ENCODE measurements at places on chromosomes 12 and 14. TPM values are rescaled to one million over a fixed set of nuclear protein-coding genes. Genes with fewer than 3 reads are reported as not detected.

DNA sequence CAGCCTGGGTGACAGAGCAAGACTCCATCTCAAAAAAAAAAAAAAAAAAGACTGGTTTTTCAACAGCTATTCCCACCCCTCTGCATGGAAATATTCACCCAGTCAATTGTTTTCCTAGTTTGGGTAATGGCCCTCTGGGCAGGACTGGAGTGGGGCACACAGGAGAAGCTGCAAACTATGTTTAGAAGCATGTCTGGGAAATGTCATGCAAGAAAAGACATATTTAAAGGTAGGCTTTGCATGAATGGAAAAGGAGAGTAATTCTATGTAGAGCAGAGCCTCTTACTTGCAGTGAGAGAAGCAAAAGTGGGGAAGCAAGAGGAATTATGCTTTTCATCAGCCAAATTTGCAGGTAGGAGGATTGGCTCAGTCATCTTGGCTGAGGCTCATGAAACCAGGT lies 276.5 kb upstream of the PLEKHG7 start:
- DNase-seq, result no peak

Gene GPR84
- total RNA-seq, result not detected

GRCh38 chr12:29176941-29177340 lies 27.9 kb downstream of the FAR2 start:
- DNase-seq, result no peak

DNA sequence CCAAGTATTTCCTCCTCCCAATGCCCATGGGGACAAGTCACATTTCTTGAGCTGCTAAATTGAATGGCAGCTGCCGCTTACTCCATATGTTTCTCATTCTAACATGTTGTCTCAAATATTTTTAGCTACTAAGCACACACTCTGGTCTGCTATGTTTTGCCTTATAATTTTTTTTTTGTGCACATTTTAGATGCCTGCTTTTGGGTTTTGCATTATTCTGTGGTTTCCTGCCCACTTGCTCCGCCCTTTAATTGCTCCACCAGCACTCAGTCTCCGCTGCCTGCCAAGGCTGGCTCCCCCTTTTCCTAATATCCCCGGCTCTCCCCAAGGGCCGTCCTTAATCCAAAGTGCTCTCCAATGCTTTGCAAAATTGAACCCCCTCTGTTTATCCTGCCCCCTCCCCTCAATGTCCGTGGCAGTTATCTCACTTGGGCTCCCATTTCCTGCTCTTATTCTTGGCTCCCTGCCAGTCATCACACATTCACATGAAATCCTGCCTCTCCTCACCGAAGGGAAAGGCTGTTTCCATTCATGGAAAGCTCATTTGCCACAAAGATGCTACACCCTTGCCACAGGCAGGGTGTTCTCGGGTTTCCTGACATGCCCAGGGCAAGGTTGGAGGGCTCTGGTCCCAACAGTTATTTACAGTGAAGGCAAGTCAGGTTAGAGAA lies 79.4 kb downstream of the C12orf75 start:
- DNase-seq, result peak; percentile 93

DNA sequence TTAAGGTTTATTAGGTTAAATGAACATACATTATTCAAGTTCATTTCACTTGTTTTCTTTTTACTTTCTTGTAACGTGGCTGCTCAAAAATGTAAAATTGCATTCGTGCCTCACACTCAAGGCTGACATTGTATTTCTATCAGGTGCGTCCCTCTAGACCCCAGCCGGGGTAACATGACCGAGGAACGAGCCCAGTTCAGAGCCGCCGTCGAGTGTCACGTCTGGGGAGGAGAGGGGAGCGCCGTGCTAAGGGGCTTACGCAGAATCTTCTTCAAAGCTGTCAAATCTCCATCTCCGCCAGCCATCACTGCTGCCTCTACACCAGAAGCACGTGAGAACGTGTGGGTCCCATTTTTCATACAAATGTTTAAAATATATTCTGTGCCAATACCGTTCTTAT lies 170.6 kb downstream of the RIMBP2 start:
- DNase-seq, result no peak

DNA sequence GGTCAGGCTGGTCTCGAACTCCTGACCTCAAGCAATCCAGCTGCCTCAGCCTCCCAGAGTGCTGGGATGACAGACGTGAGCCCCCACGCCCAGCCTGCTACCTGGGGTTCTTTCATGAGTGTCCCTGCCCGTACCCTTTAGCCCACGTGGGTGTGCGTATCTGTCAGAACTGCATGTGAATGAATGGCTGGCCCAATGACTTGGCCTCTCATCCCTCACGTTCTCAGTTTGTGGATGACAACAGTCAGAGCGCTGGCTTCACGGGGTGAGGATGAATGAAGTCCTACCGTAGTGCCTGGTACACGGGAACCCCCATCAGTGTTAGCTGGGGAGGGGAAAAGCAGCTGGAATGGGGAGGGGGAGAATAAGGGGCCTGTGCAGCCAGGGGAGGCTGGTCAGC lies 16.1 kb upstream of the ZDHHC22 start:
- DNase-seq, result no peak

DNA sequence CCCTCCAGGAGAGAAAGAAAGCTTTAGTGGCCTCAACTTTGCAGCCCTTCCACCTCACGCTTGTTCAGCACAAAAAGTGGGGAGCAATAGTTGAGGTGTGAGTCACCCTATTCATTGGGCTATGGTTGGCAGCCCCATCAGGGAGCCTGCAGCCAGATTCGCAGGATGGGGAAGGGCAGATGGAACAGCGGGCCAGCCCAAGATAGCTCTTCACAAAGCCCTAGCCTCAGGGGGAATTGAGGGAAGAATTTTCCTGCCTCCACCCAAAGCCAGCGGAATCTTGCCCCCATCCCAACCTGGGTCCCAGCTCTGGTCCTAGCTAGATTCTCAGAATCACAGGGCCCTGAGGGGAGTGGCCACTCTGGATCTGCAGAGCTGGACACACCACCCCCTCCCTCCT lies 3.6 kb upstream of the KRT5 start:
- DNase-seq, result no peak

DNA sequence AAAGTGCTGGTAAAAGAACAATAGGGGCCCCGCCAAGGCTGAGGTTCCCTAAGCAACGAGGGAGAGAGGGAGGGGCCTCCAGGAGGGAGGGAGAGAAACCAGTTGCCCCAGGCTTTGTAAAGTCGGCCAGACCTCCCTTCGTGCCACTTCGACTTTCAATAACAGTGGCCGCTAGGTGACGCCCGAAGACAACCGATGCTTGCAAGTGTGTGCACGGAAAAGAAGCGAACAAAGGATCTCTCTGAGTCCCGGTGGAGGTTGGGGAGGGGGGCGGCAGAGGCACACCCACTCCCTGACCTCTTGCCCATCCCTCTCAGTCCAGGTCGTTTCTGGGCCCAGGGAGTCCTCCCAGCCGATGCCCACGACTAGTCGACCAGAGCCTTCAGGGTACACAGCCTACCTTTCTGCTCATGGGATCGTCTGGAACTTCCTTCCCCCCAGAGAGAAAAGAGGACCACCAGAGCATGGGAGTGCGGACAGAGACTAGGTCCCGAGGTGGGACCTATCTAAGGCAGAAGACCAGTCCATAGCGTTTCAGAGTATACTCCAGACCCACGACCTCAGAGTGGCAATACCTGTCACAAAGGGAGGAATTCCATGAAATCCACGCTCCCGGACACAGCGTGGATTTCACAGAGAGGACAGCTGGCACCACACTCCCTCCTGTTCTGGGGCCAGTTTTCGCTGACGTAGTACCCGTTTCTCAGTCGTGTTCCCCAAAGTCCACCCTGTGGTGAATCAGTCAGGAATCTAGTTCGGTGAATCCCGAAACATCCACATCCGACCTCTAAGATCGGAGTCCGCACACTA lies 262.7 kb upstream of the ALG10B start:
- DNase-seq, result no peak

DNA sequence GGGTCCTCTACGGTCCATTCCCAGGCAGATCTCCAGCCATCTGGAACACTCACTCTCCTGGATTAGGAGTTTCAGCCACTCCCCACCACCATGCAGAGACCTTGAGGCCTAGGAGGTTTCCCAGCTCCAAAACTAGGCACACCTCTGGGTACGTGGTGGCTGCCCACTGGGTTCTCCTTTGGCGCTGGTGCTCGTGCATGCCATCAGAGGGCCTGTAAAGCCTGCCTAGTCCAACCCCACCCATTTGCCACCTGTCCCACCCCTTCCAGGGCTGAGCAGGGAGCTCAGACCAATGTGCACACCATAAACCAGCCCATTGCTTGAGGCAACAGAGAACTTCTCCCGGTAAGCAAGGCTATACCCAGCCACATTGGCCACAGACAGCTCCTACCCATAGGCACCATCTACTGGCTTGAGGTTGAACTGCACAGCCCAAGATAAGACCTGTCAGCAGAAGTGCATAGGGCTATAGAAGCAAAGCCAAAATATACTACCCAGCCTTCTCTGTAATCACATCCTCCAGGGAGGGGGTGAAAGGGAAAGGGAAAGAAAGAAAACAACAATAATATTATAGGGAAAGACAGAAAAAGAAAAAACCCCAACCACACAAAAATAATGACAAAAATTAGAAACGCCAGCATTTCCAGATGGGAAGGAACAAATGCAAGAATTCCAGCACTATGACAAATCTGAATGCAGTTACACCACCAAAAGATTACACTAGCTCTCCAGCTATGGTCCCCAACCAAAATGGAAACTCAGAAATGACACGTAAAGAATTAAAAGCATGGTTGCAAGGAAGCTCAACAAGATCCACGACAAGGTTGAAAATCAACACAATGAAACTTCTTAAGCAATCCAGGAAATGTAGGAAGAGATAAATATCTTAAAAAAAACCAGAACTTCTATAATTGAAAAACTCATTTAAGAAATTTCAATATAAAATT lies 111.9 kb upstream of the CCDC175 start:
- DNase-seq, result peak; percentile 50

DNA sequence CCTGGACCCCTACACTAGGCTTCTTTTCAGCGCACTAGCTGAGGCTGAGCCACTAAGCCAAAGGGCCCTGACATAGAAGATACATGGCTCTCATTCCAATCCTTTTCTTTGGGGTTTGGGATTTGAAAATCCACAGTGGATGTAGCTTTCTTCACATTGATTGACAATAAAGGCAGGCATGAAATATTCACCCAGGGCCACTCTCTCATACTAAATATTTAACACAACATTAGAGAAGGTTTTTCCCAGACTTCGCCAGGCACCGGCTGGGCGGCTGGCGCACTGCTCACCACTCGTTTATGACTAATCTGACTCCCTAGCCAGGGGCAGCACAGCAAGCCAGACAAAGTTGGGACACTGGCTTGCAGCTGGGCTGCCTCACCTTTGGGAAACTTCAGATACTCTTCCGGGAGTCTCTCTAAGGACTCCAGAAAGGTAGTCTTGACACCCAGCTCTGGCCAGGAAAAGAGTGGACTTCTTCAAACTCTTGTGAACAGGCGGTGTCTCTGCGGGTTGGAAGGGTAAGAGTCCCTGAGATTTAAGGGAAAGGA lies 699 bp upstream of the HOXC11 start:
- DNase-seq, result no peak

Gene SLC38A4
- 4.1 TPM for total RNA-seq

DNA sequence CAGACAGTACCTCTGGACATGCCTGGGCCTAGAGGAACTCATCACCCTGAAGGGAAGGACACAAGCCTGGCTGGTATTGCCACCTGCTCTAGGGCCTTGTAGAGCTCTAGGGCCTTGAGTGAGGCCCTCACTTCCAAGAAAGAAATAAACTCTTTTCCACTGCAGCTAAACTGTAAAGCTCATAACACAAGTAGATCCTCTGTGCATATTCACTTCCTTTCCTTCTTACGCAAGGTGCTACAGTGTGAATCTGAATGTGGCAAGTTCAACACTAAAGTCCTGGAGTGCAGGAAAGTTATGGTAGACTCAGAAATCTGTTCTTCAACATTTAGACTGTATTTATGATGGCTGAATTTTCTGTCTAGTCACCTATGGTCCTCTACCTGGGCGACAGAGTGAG lies 14.5 kb downstream of the RNASE3 start:
- DNase-seq, result no peak

- DNase-seq, result peak; percentile 90
Measured at GRCh38 chr12:12016284-12017100, 54.2 kb upstream of the BCL2L14 start.

Gene NKX2-1
- total RNA-seq, result not detected

- DNase-seq, result peak; percentile 89
Measured at GRCh38 chr14:20681348-20682126, 2.8 kb upstream of the RNASE4 start.

DNA sequence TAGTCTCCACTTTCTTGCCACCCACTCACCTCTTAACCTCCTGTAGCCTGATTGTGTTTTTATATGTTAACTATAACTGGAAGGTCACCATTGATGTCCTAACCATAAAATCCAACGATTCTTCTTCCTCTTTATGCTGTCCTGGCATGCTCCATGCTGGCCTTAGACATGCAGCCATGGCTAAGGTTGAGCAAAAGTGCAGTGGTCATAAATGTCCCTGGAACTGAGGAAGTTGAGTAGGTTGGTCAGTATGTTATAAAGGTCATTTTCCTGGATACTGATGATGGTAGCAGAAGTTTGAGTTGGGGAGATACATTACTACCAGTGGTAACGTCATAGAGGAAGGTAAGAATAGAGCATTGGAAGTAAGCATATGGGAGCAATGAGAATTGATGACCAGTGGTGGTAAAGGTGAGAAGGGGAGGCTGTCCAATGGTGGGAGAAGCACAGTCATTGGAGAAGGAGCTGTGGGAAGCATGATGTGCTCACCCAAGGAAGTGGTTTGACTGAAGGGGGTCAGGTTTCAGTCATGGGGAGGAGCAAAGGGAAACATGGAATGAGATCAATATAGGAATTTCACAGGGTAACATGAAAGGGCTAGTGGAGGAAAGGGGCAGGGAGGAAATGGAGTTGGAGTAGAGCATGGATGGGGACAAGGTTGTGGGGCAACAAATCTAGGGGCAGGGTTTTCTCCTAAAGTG lies 240.8 kb downstream of the DACT1 start:
- DNase-seq, result no peak

Gene FAIM2
- 2.3 TPM for total RNA-seq
